Left colon (tissue), 2 donors: ENCODE measurements at places on chromosomes 4 and X. TPM values are rescaled to one million over a fixed set of nuclear protein-coding genes. Genes with fewer than 3 reads are reported as not detected.
A peak's percentile ranks its signal among the peaks of the same experiment; 100 is the strongest.

GRCh38 chr4:139017861-139018260 is 2.3 kb downstream of the NOCT start:
- DNase-seq = no peak

DNA sequence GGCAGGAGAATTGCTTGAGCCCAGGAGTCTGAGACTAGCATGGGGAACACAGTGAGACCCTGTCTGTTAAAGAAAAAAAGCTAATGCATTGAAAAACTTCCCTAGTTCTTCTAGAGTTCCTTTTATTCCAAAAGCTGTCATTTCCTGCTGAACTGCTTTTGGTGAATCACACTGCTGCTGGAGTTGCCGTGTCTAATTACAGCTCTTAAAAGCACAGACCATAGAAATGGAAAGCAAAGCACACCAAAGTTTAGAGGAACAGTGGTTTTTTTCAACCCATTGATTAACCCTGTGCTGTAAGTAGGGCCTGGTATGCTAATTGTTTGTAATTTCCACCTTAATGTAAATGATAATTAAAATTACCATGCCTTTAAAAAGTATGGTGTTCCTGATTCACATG is 52.4 kb downstream of the SEPTIN11 start:
- DNase-seq = no peak

Gene DDIT4L
- total RNA-seq = 0.64 TPM

DNA sequence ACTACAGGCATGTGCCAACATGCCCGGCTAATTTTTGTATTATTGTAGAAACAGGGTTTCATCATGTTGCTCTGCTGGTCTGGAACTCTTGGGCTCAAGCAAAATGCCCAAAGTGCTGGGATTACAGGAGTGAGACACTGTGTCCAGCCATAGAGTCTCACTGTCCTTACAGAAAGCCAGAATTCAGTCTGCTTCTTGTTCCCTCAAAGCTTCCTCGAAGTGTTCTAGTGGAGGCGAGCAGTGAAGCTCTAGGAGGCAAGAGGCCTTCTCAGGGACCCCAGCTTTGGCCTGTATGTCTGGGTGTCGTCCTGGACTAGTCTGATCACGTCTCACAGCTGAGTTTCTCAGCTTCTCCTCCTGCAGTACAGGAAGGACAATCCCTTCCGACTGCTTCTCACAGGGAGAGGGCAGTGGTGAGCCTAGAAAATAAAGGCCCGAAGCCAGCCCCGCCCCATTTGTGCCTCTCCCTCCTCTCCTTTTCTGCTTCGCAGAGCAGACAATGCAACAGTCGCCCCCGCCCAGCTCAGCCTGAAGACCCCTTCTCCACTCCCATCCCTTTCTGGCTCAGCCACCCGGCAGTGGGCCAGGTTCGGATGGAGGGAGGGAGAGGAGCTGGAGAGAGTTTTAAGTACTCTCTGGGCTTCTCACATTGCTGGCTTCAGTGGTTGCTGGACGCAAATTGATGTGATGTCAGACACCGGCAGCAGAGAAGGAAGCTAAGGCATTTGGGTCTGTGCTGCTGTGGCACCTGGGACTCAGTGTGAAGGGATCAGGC is 11.1 kb upstream of the FAM3A start:
- DNase-seq = peak; percentile 86

Gene CYLC1
- total RNA-seq = not detected

GRCh38 chr4:118798658-118799057 is 37.3 kb downstream of the SEC24D start:
- no peak for DNase-seq

DNA sequence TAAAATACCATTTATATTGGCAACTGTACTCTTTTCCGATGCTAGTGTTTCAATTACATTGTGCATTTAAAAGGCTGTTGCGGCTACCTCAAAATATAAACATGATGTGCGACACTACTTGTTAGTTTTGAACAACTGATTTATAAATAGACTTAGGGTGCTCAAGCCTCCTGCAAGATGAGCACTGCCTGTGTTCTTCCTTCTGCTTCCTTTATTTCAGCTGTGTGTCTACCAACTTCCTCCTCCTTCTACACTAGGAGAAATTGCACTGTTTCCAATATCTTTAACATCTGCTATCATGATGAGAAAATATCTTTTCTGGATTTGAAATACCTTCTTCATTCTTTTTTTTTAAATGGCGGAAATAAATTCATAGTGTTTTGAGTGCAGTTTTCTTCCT is 24.0 kb downstream of the TET2 start:
- DNase-seq = no peak

Gene TMEM31
- not detected for total RNA-seq

- no peak for DNase-seq
Measured at GRCh38 chrX:129347291-129347690, 176.0 kb downstream of the SMARCA1 start.

GRCh38 chr4:2399216-2399615 is 19.2 kb downstream of the ZFYVE28 start:
- no peak for DNase-seq

Gene MAGEA2B
- not detected for total RNA-seq

Gene SYTL5
- 15.6 TPM for total RNA-seq

DNA sequence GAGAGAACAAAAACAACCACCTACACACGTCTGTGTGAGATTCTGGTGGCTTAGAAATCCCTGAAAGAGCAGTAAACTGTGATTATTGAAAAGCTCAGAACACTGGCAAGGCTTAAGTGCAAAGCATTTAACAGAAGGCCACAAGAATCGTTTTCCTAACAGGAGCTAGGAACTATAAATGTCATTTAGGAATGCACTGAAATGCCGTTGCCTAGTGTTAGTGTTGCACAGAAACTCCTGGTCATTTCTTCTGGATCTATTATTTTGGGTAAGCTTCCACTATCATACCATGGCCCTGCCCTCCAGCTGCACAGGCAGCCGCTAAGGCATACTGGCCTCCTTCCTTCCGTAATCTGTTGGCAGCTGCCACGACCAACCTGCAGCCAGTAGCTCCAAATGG is 923.2 kb downstream of the NLGN4X start:
- DNase-seq = no peak

- no peak for DNase-seq
Measured at GRCh38 chr4:8609824-8610350, 17.3 kb downstream of the CPZ start.

GRCh38 chr4:142354041-142354440 is 492.1 kb downstream of the INPP4B start:
- DNase-seq = no peak

DNA sequence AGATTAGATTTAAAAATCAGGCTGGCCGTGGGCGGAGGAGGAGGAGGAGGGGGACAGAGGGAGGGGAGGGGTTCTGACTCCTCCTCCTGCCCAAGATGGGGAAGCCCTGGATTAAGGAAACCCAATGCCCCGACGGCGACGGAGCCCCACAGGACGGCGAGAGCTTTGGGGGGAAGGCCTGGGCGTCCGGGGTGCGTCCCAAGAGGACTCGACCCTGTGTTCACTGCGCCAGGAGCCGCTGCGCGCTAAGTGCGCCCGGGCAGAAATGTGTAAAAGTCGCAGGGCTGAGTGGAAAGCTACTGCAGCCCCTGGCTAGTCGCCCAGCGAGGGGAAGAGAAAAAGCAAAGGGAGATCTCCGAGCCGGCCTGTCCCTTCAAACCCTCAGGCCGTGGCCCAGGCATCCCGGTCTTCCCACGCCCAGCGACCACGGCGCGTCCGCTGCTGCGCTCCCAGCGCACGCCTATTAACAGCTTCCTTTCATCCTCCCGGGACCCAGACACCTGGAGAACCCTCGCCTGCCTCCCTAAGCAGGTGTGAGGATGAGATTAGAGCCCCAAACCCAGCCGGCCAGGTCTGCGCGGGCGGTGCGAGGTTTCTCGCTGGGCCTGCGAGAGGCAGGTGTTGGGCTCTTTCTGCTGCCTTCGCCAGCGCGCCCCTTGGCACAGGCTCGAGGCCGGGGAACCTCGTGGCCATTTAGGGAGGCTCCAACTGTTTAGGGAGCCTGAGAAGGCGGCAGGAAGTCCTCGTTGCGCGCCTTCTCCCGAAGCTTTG is 1.4 kb upstream of the RPS6KA3 start:
- DNase-seq = peak; percentile 50

Gene MUC7
- not detected for total RNA-seq

DNA sequence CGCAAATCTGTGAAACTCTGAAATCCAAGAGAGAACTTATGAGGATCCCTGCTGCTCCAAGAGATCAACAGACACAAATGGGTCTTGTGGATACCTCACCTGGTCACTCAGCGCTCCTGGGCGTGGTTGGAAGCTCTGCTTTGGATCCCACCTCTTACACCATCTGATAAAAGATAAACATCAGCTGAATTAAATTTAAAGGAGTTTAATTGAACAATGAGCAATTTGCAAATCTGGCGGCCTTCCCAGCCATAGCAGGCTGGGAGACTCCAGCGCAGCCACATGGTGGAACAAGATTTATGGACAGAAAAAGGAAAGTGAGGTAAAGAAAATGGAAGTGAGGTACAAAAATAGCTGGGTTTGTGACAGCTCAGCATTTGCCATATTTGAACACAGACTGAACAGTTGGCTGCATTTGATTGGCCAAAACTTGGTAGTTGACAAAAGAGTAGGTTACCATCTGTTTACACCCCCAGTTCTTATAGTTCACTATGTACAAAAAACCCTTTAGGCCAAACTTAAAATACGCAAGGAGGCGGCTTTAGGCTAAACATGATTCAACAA is 437.3 kb upstream of the NDST3 start:
- no peak for DNase-seq

- no peak for DNase-seq
Measured at GRCh38 chr4:33661636-33662035, 2582.7 kb downstream of the ARAP2 start.

Gene VCX3B
- total RNA-seq = not detected

Gene VSIG4
- total RNA-seq = 30.4 TPM

Gene MCF2
- total RNA-seq = not detected

DNA sequence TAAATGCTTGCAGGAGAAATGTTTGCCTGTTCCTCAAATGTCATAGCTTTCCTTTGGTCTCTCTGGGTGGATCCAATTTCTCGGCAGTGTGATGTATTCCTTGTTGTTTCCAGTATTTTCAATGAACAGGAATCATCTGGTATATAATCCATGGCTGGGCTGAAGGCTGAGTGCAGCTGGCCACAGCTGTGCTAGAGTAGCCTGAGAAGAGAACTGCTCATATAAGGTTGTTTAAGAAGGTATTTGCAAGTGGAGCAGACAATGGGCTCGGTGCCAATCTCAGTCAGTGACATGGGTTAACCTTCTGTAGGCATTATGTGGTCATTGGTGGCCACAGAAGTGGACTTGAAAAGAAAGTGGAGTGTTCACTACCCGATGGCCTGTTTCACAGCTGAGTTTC is 390.3 kb downstream of the SPRY1 start:
- DNase-seq = peak; percentile 33

DNA sequence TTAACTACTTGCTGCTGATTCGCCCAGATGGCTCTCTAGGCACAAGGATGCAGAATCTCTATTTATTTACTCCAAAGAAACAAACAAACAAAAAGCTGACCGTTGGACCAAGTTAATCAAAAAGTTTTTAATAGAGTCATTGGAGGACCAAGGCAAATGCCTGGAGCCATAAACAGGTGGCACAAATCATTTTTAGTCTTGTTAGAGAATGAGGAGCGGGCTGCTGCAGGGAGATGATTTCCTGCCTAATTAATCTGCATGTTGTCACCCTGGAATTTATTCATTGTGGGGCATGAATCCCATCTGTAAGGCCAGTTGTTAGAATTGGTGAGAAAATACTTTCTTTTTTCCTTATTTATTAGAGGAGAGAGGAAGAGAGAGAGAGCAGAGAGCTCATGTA is 147.4 kb upstream of the GATB start:
- DNase-seq = no peak

DNA sequence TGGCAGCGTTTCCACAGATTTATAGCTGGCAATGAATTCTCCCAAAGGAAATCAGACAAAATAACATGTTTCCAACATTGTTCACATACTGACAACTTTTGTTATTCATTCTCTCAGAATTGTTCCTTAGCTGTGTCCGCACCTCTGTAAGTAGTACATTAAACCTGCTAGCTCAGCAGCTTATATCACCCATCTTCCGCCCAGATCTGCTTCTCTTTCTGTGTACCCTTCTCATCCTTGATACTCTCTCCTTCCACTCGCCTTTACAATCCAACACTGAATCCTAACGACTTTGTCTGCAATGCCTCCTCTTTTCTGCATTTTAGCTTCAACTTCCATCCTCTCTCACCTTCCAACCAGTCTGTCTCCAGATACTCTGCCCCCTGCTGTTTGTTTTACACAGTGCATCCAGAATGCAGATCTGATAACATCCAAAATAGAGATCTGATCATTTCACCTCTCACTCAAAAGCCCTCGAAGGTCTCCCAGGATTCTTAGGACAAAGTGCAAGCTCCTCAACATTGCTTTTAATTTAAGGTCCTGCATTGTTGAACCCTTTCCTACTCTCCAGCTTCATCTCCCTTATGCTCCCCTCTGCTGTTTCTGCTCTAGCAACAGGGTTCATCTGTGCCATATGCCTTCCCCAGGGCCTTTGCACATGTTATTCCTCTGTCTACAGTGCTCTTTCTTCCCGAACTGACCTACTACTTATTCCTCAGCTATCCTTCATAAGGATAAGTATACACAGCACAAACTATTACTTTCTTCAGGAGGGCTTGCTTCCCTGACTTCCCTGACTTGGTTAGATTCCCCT is 67.3 kb upstream of the VBP1 start:
- DNase-seq = no peak

- no peak for DNase-seq
Measured at GRCh38 chr4:78962597-78963115, 23.4 kb upstream of the PAQR3 start.

Gene PDS5A
- total RNA-seq = 59.8 TPM

DNA sequence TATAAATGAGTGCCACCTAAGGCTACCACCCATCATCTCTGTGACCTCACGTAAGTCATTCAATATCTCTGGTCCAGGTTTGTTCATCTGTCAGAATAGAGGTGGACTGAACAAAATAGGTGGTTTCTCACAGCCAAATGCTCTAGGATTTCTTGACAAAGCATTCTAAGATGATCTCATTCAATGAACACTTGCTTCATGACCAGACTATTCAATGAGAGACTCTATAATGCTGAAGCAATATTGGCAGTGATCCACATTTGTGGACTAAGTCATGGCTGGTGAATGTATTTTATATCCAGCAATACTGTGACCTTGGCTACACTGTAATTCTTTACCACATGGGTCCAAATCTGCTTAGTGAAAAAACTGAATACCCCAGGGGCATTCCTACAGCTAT is 37.9 kb downstream of the LDB2 start:
- no peak for DNase-seq

Gene GAGE12E
- total RNA-seq = not detected

DNA sequence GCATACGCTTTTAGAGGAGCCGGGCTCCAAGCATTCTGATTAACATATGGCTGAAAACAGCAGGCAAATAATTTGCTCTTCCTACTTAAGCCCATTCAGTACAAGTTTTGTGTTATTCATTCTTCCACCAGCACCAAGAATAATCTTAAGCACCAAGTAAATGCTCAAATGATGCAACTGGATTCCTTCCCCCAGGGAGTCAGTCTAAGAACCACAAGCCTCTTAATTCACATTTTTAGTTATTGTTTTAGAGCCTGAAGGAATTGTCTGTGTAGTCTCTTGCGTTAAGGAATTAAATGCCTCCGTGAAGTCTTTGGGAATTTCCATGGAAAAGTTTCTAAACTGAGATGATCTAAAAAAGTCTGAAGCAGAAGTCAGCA is 61.5 kb upstream of the MAGEB2 start:
- DNase-seq = no peak

Gene PAK3
- 0.84 TPM for total RNA-seq
